ENCODE measurements at places on chromosomes 11 and 22.

GRCh38 chr11:2927851-2928604, 1.2 kb downstream of the PHLDA2 start:
- no peak for DNase-seq

GRCh38 chr11:122598971-122599370, 56.6 kb upstream of the UBASH3B start:
- DNase-seq, result no peak

DNA sequence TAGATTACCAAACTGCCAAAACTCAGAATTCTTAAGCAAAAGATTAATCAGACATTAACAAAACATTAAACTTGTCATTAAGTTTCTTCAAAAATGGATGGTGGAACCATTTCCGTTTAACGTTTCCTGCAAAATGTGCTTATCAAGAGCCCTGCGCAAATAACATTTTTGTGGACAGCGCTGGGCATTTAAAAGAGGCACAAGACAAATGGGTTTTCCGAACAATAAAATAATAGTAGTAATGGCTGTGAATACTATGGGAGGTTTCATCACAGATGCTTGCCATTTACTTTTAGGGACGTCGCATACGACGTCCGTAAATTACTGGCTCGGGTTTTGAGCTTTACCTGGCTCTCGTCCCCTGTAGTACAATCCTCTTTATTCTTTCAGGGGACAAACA, 1.1 kb downstream of the NPAT start:
- no peak for DNase-seq

- no peak for DNase-seq
Observed at GRCh38 chr11:18844753-18845367, 53.3 kb upstream of the PTPN5 start.

DNA sequence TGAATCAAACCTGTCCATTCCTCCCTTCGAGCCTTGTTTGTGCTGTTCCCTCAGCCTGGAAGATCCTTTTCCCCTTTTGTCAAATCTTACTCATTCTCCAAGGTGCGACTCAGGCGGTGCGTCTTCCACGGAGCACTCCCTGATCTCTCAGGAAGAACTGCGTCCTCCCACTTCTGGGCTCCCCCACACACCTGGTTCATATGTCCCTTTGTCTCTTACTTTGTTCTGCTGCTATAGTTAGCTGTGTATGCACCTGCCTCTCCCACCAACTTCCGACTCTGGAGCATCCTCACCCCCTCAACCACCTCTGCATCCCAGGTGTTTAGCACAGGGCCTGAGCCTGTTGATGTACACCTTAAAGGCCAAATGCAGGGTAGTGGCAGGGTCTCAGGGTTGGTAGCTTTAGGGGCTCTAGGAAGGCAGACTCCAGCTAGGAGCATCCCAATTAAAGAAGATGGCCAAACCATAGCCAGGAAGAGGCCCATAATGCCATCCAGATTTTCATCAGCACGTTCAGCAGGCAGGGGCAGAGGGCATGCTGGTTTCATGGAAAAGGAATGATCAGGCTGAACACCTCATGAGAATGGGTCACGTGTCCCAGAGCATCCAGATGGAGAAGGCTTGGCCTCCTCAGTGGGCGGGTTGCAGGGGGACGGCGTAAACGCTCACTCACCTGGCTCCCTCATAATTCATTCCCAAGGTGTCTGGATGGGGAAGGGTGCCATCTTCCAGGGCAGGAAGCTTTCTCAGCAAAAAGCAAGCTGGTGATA, 20.1 kb downstream of the PTPN5 start:
- no peak for DNase-seq

DNA sequence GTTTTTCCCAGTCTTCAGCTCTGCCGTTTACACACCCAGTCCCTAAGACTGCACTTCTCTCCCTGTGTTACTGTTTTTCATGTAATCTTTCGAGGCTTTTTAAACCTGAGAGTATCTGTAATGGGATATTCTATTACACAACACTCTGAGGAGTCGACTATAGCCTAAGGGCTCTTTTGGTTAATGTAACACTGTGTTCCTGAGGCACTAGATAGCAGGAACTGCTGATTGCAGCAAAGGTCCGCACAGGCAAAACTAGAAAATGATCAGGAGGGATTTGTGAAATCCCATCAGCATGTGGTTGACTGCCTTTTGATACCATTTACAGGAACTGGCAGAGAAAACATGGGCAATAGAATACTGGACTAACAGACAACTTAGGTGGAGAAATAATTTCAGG, 512.3 kb upstream of the RAG2 start:
- no peak for DNase-seq

DNA sequence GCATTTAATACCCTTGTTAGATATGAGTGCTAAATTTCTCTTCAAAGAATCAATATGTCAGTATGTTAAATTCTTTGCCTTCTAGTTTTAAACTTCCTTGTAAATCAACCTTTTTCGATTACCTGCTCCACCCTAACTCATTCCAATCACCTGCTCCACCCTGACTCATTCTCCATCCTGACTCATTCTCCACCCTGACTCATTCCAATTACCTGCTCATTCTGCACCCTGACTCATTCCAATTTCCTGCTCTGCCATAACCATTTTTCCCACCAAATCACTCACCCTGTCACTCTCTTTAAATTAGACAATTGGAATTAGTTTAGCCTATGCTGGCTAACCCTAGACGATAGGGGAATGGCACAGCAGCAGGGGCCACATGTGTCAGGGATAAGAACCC, 519.5 kb upstream of the LRRC4C start:
- DNase-seq, result no peak

DNA sequence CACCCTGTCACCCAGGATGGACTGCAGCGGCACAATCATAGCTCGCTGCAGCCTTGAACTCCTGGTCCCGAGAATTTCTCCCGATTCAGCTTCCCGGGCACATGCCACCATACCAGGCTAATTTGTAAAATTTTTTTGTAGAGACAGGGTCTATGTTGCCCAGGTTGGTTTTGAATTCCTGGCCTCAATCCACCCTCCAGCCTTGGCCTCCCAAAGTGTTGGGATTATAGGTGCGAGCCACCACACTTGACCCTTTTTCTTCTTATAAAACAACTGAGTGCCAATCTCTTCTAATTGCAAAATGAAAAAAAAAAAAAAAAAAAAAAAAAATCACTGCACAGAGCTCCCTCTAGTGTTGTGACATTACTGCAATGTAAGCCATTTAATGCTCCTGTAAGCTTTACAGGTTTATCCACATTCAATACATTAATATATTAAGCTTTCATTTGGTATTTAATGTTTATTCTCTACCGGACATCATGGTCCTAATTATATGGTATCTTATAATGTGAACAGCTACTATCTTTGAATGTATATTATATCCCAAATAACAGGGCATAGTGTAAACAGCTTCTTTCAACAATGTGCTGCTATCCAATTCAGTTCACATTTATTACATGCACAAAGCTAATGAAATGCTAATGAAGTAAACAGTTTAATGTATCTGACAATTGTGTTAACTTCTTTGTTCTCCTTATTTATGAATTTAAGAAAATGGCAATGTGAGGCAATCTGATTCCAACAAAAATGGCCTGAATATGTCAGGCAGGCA, 44.6 kb downstream of the COPB1 start:
- DNase-seq, result no peak

GRCh38 chr11:32706985-32707741, 87.3 kb downstream of the CCDC73 start:
- no peak for DNase-seq

- no peak for DNase-seq
Observed at GRCh38 chr11:69957849-69958248, 120.3 kb upstream of the ANO1 start.

- no peak for DNase-seq
Observed at GRCh38 chr22:31339148-31339832, 6.9 kb downstream of the PATZ1 start.

DNA sequence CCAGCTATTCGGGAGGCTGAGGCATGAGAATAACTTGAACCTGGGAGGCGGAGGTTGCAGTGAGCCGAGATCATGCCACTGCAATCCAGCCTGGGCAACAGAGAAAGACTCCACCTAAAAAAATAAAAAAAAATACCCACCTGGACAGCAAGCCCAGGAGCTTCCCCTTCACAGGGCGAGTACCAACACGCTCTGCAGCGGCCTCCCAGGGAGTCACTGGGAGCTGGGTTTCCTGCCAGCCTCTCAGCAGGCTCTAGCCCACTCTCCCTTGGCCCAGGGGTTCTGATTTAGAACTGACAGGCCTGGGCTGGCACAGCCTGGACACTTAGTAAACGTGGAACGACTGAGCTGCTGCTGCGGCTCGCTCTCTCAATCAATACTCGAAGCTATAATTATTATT, 2.0 kb upstream of the CABP7 start:
- no peak for DNase-seq

- no peak for DNase-seq
Observed at GRCh38 chr11:100562128-100562527, 125.0 kb upstream of the ARHGAP42 start.

DNA sequence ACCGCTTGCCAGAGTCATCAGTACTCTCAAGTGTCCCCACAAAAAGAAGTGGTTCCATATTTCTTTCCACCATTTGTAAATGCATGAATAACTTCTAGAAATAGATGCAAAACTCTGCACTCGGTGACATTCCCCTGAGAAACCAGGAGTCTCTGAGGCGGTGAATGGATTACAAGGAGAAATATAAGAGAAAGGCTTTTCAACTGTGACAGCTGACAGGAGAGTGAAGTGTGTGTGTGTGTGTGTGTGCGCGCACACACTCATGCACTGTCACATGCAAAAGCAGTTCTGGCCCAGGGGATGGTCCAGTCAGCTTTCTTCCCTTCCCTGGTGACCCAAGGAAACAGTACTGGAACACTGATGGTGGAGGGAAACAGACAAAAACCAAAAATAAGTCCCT, 710.0 kb downstream of the OPCML start:
- no peak for DNase-seq

DNA sequence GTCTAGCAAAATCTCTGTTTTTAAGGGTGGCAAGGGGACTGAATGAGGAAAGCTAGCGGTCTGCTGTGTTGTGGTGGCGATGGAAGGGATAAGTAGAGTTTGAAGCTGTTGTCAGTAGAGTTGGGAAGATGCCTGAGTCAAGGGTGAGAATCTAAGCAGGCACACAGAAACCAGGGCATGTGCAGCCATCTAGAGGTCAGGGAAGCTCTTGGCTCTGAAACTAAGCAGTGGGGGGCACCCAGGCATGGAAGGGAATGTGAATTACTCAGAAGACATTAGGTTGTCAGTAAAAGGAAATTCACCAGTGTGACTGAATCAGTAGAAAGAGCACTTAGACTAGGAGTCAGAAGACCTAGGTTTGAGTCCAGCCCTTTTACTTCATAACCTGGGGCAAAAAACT, 15.4 kb downstream of the BMAL1 start:
- no peak for DNase-seq

DNA sequence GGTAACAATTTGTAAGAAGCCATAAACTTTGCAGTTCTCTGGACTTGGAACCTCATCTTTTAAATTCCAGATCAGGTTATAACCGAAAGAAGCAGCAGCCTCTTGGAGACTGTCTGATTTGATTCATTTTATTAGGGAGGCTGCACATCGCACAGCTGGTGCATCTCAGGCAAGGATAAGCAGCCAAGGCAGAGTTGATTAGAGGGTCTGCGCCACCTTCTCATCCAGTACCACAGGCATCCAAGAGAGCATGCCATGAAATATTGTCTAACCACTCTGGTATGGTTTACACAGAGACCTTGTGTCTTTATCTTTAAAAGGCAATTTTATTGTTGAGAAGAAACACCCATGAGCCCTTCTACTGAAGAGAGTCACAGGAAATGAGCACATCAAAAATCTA, 16.2 kb upstream of the CWF19L2 start:
- no peak for DNase-seq

DNA sequence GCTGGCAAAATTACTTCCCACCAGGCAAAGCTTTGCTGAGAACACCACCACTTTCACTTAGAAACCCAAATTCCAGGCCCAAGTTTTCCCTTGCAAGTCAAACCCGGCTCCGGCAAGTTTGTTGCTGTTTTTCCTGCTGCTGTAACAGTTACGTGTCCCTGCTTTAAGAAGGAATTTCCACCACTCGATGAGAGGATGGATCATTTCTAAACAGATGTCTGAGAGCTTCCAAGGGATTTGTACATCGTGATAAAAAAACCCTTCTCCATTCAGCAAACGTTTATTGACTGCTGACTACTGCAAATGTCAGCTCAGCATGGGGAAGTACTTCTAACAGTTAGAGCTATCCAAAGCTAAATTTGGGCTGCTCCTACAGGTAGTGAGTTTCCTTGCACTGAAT, 19.7 kb downstream of the P2RX3 start:
- DNase-seq, result no peak

GRCh38 chr11:17287058-17287457, 10.5 kb downstream of the NUCB2 start:
- DNase-seq, result no peak

DNA sequence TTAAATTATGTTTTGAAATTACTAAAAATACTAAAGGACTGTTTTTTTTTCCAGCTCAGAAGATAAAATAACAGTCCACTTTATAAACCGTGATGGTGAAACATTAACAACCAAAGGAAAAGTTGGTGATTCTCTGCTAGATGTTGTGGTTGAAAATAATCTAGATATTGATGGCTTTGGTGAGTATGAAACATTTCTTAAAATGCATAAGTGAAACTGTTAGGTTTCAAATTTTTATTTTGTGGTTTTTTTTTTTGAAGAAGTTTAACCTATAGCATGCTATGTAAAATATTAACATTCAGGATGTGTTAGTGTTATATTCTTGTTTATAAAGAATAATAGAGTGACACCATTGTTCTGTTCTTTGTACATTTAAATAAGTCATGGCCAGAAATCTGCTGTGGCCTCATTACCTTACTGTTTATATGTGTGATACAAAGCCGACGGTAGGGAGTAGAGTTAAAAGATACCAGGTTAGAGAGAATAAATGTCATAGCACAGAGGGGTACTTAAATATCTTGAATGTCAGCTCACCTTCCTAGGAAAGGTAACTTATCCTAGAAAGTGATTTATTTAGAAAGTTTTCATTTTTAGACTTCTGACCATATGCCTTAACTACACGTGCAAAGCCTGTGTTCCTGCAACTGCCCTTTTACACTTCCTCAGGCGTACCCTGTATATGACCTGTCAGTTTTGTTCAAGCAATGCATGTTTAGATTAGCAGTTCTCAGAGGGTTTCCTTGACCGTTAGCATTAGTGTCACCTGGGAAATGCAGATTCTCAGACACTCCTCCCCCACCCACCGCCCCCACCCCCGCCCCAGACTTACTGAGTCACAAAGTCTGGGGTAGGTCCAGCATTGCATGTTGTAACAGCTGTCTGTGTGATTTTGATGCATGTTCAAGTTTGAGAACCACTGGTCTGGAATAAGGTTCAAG, 6.3 kb downstream of the FDX1 start:
- no peak for DNase-seq

DNA sequence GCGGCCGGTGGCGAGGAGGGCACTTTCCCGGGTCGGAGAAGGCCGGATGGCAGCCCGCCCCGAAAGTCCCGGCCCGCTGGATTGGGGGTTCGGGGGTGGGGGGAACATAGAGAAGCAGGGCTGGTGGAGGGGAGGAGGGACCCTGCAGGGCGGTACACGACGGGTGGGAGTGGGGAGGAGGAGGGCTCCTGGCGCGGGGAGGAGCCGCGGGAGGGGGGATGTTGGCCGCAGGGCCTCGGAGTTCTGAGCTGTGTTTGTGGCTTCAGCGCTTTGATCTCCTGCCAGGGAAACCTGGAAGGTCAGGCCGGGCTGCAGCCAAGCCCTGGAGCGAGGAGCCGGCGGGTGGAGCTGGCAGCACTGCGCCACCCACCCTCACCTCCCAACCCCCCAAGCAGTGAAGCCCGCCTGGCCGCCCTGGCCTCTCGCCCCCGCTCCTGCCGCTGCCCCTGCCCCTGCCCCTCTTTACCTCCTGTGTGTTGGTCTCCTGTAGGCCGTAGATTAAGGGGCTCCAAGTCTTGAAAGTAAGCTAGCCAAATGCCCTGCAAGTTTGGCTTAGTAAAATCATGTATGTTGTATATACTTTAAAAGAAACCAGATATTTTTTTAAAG, 30.9 kb downstream of the C22orf31 start:
- DNase-seq, result no peak

All from CD4-positive, alpha-beta T cell treated with Interleukin-6 for 4 hours (primary cell).